CD14-positive monocyte (primary cell): ENCODE measurements at places on chromosomes 7 and 10. TPM values are rescaled to one million over a fixed set of nuclear protein-coding genes. Genes with fewer than 3 reads are reported as not detected.
A peak's percentile ranks its signal among the peaks of the same experiment; 100 is the strongest.

DNA sequence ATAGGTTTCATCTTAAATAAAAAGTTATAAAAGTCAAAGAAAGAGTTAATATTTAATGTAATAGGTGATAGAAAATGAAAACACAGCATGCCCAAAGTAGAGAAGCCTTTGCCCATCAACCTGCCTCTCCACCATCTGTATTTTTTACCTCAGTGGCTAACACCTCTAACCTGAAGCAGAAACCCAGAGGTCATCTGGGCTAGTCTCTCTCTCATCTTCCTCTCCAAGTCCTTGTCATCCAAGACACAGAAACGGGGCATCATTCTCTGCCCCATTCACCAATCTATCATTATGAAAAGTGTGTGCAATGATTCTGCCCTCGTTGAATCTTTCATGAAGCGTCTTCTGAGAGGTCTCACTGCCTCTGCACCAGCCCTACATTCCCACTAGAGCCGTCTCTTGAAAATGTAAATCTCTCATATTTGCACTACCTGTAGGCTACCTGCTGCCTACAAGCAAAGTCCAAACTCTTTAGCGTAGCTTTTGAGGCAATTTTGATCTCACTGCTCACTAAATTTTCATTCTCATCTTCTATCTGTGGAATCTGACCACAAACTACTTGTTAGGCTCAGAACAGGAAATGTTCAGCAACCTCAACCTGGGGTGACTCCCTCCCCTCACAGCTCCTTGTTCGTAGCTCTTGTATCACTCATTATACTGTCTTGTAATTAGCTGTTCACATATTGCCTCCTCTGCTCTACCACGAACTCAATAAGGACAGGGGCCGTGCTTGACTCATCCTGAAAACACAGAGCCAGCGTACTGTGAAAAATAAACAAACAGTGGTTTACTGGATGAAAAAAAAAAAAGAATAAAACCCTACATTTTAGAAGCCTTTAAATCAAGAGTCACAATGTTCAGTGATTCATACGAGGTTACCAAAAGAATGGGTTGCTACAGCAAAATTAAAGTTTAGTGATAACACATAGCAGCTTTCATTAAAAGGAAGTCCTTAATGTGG, 83.1 kb downstream of the CTNNA3 start:
- DNase-seq: no peak

DNA sequence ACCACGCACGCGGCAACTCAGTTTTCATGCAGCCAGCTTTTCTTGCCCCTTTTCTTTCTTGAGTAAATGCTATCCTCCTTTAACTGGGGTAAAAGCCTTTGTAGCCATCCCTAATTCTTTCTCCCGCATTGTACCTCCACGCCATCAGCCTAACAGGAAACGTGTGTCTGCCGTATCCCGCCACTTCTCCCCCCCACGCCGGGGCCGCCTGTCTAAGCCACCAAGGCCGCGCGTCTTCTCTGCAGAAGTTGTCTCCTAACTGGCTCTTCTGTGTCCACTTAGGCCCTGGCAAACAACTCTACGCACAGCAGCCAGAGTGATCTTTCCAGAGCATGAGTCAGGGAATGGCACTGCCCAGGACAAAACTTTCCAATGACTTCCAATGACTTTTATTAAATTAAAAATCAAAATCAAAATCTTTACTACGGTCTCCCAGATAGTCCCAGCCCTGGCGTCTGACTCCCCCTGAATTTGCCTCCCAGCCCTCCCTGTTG, 74.6 kb downstream of the XRCC2 start:
- no peak for DNase-seq

Gene MMRN2
- polyA plus RNA-seq: 0.07 TPM

- no peak for DNase-seq
These were observed 1.2 kb downstream of the IGFBP1 start for GRCh38 chr7:45889367-45890067.

DNA sequence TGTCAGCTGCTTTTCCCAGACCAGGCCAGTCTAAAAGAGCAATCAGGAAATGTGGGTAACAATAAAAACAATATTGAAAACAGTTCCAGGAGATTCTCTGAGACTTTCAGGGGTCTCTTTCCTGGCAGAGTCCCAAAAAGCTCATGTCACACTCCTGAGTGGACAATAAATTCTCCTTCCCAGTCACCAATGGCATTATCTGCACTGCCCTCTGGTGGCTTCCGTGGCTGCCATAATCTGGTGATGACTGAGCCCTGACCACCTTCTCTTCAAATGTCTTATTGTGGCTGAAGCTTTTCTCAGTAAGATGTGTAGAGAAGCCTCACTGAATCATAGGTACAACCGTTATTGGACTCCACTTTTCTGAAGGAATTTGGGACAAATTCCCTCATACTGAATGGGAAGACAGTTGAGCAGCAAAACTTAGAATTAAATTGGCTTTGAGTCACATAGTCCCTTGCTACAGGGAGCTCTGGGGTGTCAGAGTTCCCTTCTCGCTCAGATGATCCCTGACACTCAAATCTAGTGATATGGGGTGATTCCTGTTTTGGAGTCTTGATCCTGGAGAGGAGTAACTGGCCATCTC, 24.4 kb upstream of the ASAH2 start:
- peak; percentile 20 for DNase-seq

- DNase-seq: no peak
These were observed 610.1 kb upstream of the ANKRD30A start for GRCh38 chr10:36515319-36515718.

- no peak for DNase-seq
These were observed 103.2 kb downstream of the SORBS1 start for GRCh38 chr10:95458014-95458413.

GRCh38 chr7:115561335-115562110, 469.0 kb downstream of the TFEC start:
- no peak for DNase-seq

- no peak for DNase-seq
These were observed 24.0 kb downstream of the GRM3 start for GRCh38 chr7:86667732-86668131.

Gene TFPI2
- polyA plus RNA-seq: not detected in 2 replicates

- DNase-seq: no peak
These were observed 169.4 kb upstream of the ADO start for GRCh38 chr10:62635127-62635526.

GRCh38 chr10:26628395-26628794, 69.1 kb upstream of the PDSS1 start:
- DNase-seq: peak; percentile 33

DNA sequence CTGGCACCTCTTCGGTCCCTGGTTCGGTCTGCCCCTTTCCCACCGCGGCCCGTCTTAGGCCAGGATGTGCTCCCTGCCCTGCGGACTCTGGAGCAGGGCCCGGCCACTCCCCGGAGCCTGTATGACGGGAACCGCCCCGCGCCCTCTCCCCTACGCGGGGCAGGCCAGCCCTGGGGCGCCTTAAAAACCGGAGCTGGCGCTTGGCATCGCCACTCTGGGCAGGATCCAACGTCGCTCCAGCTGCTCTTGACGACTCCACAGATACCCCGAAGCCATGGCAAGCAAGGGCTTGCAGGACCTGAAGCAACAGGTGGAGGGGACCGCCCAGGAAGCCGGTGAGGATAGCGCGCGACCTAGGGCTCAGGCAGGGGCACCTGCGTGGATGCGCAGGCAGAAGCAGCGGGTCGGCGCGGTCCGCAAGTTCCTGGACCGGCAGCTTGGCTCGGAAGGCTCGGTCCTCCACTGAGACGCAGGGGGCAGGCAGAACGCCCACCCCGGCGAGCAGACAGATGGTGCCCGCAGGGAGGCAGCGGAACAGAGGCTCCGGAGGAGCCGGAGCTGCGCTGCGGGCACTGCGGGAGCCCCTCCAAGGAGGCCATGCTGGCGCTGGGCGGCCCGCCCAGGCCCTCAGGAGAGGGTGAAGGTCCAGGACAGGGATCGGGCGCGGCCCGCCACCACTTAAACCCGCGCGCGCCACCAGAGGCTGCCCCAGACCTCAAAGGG, at the start of gene ADIRF:
Gene ADIRF (plus strand): TSS at position 212 of the 723 bp plus-strand sequence. CDS start 63 bp downstream, at position 275.
- DNase-seq: no peak

DNA sequence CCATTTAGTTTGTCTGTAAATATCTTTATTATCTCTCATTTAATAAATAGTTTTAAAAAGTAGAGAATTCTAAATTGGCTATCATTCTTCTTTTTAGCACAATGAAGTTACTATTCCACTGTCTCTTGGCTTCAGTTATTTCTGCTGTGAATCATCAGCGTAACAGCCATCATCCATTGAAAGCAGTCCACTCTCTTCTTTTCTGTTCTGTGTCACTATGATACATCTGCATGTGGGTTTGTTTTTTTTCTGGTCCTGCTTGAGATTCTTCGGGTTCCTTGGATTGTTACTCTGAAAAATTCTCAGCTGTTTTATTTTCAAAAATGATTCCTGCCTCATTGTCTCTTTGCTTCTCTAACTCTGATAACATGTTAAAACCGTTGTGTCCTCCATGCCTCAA, 52.5 kb downstream of the CSGALNACT2 start:
- DNase-seq: no peak

DNA sequence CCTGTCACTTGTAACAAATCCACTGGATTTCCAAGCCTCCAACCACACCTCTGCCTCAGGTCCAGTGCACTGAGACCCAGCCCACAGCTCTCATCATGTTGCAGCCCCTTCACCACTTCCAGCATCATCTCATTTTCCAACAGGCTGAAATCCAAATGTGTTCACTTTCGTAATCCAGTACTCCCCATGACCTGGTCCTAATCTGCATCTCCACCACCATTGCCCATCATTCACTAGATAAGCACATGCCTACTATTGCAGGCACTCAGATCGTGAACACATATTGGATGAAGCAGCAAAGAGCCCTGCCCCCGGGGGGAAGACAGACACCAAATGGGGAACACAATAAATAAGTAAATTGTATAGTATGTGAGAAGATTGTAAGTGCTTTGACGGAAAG, 76.1 kb upstream of the INSIG1 start:
- no peak for DNase-seq

DNA sequence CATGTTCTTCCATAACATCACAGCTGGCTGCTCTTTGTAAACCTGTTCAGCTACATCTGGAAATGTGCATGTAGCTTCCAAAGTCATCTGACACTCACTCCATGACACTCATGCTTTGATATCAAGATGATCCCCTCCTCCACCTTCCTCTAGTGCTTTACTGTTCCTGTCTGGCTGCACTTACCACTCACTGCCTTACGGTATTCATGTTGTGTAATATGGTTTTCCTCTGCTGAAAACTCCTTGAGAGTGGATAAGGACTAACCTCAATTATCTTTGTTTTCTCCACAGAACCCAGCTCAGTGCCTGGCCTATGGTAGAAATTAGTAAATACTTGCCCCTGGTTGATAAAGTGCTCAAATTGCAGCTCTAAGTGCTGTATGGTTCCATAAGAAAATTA, 483.9 kb downstream of the HTR7 start:
- DNase-seq: no peak

Gene RTKN2
- 0.08 TPM for polyA plus RNA-seq
